ENCODE measurements at places on chromosomes 2 and 18.

DNA sequence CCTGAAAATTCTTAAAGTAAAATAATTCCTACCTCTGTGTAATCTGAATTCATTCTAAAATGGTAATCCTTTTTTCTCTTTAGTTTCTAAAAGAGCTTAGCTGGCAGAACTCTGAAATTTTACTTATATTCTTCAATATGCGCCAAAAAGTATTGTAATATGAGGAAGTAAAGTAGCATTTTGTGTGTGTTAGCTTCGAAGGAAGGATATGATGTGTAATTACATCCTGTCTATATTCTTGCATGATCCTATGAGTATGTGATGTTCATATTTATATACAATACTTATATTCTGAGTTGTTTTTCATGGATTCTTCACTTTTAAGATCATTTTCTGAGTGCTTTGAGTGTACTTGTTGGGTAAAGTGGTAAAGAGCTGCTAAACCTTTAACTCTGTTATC, 402.9 kb upstream of the PKDCC start:
- no peak for DNase-seq

GRCh38 chr18:69400253-69400975, at the start of gene DOK6:
Gene DOK6 (plus strand): TSS chr18:69400888.
- DNase-seq: peak; percentile 66

DNA sequence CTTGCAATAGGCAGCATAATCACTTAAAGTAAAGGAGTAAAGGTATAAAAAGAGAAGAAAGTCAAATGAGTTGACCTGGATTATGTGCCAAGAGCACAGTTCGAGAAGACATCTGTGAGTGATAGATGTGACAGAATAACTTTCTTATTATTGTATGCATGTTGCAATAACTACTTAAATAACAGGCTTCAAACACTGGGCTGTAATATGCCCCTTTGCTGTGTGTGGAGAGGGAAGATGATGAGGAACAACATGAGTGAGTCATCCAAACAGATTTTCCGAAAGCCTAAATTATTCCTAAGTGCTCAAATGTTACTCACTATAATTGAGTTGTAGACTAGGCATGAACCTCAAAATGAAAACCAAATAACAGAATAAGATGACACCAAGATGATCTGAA, 328.1 kb downstream of the EXOC6B start:
- no peak for DNase-seq

DNA sequence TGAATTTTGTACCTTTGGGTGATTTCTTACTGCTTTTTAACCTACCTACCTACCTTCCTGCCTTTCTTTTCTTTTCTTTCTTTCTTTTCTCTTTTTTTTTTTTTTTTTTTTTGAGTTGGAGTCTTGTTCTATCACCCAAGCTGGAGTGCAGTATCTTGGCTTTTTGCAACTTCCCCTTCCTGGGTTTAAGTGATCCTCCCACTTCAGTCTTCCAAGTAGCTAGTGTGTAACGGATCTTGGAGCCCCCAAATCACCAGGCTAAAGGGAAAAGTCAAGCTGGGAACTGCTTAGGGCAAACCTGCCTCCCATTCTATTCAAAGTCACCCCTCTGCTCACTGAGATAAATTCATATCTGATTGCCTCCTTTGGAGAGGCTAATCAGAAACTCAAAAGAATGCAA, 61.3 kb downstream of the DDX18 start:
- no peak for DNase-seq

DNA sequence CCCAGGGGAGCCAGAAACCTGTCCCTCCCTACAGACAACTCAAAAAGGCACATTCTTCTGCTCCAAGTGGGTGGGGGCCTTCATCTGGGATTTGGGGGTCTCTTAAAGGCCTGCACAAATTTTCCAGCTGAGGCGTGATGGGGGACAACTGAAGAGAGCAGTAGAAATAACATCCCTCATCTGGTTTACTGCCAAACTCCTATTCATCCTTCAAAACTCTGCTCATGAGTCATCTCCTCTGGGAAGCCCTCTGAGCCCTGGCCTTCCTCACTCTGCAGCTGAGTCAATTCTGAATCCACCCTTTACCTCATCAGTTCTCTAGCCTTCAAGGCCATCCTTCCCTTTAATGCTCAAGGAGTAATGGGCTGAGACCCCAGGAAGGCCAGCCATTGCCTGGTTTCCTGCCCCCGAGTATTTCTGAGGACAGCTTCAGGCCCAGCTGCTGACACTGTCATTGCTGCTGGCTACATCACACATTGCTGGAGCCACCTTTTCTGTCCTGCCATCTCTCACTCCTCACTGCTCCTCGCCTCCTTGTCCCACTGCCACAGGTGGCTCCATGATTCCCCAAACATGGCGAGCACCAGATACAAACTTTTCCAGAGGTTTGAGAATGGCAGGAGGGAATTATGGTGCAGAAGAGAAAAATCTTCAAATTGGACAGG, 32.2 kb upstream of the GLI2 start:
- no peak for DNase-seq

GRCh38 chr2:26067980-26068507, 34.2 kb downstream of the RAB10 start:
- DNase-seq: no peak

DNA sequence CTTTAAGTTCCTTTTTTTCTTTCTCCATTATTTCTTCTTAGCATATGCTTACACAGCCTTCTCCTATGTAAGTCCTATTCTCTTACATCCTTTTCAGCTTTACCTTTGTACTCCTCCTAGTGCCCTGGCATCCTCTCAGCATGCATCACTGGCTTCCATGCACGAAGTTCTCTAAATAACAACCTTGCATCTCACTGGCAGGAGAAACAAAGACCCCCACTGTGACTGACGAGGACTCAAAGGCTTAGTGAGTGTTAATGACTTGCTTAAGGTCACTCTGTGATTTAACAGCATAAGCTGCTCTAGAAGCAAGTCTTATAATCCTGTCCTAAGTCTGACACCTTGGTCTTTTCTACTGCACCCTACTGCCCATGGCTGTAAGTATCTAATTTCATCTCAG, 1236.0 kb upstream of the CELF4 start:
- DNase-seq: no peak

DNA sequence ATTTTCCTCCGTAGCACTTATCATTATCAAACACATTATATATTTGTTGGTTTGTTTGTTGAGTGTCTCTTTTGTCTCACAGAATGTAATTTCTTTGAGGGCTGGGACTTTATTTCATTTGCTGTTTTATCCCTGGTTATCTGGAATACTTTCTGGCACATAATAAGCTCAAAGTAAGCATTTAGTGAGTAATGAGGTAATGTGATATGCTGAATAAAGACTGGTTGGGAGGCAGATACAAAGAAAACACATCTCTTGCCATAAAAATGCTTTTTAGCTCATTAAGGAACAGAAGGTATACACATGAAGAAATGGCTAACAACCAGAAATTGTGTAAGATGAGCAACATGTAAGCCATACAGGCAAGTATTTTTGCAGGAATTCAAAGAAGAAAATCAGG, 1411.8 kb downstream of the LRP1B start:
- peak; percentile 9 for DNase-seq

DNA sequence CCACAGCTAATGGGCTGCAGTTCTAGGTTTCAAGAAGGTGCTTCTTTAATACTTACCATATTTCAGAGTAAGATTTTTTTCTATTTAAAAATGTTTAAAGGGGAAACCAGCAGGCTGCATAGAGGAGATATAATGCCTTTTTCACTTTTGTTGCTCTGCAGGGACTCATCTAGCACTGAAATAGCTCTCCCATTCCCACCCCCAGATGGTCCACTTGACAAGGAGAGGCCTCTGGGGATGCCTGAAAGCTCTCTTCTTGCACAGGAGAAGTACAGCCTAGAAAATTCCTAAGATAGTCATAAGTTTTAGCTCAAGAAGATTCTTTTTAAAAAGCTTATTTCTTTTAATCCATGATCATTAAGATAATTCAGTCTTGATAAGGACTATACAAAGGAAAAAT, 126.4 kb downstream of the CDH2 start:
- DNase-seq: no peak

DNA sequence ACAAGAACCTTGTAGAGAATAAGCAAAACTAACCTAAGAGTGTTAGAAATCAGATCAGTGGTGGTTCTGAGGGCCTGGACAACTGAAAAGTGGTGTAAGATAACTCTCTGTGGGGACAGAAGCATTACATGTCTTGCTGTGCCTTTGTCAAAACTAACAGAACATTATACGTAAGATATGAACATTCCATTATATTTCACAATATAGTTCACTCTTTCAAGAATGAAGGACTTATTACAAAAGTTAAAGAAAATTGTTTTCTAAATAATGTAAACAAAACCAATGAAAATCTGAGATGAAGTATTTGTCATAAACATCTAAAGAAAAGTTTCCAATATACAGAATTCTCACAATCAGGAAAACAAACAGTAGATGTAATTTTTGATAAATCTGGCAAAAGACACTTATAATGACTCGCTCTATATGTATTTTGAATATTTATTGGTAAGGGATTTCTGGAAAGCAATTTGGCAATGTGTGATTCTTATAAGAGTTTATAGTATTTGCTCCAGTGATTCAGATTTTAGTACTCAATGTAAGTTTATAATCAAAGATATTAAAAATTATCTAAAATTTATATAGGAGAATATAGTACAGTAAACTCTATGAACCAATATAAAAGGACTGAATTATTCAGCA, 258.4 kb downstream of the CD226 start:
- no peak for DNase-seq

GRCh38 chr2:223306371-223306770, 254.4 kb downstream of the KCNE4 start:
- peak; percentile 12 for DNase-seq

DNA sequence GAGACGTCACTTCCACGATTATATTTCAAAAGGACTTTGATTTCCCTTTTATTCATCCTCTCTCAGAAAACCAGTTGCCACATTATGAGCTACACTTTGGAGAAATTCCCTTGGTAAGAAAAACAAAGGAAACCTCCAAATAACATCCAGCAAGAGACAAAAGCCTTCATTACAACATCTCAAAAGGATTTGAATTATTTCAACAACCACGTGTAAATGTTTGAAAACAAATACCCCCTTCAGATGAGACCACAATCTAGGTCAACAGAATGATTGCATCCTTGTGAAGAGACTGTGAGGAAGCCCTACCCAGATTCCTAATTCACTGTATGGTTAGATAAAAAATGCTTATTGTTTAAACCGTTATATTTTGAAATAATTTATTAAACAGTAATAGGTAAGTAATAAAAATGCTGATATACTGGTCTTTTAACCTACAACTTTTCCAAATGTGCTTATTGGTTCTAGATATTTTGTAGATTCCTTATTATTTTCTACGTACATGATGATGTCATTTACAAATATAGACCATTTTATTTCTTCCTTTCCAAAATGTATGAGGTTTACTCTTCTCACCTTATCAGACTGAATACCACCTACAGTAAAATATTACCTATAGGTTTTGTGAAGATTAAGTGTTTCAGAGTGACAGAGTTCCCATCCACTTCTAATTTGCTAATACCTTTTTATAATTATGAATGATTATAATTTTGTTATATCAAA, 922.7 kb upstream of the CHAC2 start:
- DNase-seq: no peak

GRCh38 chr2:99572373-99573164, 82.8 kb upstream of the REV1 start:
- DNase-seq: no peak

DNA sequence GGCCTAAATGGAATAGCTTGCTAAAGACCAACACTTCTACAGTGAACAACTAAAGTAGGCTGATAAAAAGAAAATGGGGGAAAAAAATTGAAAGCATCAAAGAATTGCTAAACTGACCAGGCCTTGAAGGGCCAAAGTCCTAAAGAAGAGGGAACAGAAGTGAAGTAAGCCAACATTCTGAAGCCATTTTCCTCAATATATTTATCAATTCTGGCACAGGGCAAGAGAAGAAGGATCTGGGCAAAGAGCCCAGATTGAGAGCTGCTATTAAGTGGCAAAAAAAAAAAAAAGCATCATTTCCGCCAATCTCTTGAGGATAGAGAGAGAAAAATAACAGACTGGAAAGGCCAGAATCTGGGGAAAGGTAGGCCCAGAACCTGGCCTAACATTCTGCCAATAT, 25.7 kb downstream of the FANCL start:
- DNase-seq: no peak

DNA sequence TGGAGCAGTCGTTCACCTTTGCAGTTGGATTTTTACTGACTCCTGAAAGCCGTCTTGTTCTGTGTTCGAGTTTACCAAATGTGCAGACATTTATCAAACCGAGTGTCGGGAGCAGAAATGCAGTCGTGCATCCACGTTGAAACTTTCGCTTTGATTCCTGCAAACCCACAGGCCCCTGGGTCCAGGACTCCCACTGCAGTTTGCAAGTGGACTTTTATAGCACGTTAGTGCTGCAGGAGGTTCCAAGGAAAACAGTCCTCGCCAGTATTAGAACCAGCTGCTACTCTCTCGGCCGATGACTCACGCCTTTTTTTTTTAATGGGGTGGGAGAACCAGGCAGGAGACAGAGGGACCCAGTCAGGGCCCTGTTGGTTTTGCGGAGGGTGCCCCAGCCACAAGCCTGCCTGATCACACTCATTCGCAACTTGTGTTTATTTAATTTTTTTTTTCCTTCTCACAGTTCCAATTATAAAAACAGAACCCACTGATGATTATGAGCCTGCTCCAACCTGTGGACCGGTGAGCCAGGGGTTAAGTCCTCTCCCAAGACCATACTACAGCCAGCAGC, 90.1 kb downstream of the NFATC1 start:
- DNase-seq: no peak

- no peak for DNase-seq
Measured at GRCh38 chr2:108139521-108139920, 100.2 kb upstream of the SULT1C3 start.

DNA sequence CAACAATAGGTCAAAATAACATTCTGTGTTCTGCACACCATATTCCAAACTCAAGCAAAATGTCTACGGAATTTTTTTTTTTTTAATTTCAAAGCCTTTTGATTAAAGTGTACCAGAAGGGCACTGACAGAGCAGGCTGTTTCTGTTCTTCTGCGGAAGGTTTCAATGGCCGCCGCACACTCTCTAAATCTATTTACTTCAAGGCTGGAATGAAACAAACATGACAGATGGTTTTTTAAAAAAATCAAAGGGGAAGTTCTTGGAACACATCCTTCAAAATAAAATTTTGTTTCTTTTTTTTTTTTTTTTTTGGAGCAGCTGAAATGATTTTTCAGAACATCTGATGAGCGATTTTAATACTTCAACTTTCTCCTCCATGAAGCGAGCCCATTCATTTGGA, 259.1 kb downstream of the TXNL1 start:
- no peak for DNase-seq

- no peak for DNase-seq
Measured at GRCh38 chr2:177830881-177831386, 241.6 kb downstream of the PDE11A start.

DNA sequence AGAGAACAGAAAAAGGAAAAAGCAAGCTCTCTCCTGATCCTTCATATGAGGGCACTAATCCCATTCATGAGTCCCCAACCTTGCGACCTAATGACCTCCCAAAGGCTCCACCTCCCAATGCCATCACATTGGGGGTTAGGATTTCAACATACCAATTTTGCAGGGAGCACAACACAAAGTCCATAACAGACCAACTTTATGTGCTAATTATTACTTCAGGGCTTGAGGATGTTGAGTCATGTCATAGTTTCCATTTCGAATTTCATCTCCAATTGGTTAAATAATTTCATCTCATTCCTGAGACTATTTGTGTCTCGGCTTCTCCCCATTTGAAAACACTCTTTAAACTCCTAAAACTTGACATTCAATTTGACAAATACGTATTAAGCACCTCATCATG, 69.9 kb upstream of the KLF7 start:
- no peak for DNase-seq

All from HEK293T (cell line).